Myocyte (in vitro differentiated cells): ENCODE measurements at places on chromosomes 2 and 18.
A peak's percentile ranks its signal among the peaks of the same experiment; 100 is the strongest.

DNA sequence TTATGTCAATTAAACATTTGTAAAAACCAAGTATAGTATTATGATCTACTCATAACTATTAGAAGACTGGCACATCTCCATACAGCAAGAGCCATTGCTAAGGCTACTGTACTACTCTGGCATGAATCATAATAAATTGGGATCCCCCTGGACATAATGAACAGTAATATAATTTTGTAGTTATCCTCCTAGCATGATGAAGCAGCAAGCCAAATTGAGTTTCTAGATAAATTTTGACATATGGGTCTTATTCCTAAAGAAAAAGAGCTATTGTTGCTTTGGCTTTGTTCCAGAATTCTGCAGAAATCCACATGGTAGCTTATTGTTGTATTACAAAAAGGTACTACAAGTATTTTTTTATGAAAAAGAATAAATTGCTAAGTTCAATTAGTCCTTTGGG is 204.3 kb downstream of the CAMKMT start:
- no peak for DNase-seq

DNA sequence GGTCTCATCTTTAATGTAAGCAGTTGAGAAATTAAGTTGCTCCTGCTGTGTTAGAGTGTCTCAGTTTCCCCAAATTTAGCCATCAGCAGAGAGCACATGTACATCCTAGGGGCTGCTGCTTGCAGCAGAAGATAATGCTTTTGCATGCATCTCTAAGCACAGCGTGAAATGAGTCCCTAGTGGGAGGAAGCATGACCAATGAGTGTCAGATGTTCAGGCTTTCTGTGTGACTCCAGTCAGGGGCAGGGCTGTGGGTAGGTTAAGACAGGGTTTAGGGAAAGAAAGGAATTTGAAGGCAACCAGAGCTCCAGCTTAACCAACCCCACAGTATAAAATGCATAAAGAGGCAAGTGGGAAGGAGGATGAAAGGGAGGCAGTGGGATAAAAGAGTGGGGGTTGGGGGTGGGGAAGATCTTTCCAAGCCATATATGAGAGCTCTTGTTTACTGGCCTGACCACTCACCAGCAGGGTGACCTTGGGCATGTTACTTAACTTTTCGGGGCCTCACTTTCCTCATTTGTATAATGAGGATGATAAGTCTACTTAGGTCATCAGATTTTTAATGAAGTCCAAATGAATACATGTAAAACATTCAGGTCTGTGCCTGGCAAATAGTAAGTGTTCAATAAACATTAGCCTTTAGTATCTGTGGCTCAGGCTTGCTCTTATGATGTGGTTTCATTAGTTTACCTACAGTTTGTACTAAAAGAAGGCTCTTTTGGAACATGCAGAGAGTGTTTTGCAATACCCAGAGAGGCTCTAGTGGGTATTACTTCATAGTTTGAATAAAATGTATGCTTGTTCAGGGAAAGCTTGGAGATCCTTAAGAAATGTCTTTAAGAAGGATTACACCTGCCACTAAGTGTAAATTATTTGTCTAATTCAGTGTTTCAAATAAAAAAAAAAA is 42.7 kb upstream of the PELI1 start:
- DNase-seq, result no peak

GRCh38 chr2:84450288-84451227 is 8.5 kb downstream of the SUCLG1 start:
- DNase-seq, result no peak

DNA sequence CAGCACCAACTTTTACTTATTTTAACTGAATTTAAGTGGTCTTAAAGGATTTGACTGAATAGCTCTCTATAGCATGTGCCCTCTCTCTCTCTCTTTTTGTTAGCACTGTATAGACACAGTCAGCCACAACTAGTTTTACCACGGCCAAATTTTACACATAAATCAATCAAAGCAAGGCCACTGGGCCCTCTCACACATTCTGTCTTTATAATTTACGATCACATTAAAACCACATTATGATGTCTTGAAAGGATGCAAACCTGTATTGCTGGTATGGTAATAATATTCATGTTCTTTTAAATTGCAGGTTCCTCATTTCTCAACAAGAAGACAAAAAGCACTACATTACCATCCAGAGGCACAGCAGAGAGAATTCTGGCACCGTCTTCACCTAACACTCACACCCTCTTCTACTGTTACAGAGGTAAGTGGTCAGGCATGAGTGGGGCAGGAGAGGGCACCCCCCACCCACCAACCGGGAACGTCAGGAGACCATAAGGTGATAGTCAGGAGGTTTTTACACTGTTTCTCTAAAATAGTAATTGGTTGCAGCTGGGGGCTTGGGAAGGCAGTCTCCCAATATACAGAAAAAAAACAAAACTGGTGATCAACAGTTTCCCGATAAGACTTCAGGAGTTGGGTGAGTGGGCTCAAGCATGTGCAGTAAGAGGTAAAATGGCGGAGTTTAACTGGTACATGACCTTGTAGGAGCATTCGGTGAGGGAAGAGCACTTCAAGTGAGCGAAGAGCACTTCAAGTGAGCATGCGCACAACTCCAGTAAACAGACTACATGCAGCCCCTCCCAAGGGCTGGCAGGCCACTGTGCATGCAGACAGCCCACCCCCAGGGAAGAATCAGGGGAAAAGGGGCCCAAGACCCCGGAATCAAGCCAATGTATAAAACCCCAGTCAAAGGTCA is 296.7 kb downstream of the PIEZO2 start:
- no peak for DNase-seq

DNA sequence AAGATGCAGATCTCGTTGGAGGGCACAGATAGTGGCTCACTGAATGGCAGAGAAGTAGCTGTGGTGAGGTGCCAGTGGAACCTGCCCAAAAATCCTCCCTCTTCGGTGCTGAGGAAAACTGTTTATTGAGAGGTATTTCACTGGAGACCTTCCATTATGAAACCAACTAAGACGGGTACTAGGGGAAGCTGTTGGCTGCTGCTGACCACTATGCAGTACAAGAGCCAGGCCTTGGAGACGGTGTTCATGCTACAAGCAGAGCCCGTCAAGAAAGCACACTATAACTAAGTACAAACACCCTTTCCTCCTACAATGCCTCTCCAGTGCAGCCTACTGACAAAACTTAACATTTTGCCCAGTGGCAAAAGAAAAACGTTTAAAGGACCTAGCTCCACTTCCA is 4.6 kb downstream of the ARL5A start:
- no peak for DNase-seq

DNA sequence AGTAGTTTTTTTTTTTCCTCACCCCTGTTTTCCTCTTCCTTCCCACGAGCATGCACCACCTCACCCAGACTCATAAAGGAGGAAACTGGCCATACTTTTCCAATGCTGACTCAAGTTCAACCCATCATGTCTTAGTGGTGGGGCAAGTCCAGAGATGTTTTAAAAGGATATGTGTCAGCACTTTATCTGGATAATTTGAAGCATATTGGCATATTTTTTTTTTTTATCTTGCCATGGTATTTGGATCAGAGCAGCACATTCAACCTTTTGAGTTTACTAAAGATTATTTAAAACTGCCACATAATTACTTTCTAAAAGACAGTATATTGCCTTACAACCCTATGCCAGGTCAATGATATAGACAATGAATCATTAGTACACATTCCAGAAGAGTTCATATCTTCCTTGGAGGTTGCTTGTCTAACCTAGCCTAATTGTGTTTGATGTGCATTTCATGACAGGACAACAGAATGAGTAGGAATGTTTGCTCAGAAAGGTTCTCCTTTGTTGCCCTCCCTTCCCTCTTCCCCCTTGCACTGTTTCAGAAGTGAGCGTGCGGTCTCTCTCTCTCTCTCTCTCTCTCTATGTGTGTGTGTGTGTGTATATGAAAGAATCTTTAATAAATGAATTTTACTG is 950.7 kb upstream of the FAM98A start:
- no peak for DNase-seq

GRCh38 chr2:216925636-216926366 is 65.9 kb upstream of the TNP1 start:
- DNase-seq, result no peak

- DNase-seq, result no peak
Measured at GRCh38 chr18:8847900-8848299, 142.5 kb downstream of the MTCL1 start.

GRCh38 chr2:175080479-175080878 is 75.3 kb upstream of the CHN1 start:
- DNase-seq, result no peak

DNA sequence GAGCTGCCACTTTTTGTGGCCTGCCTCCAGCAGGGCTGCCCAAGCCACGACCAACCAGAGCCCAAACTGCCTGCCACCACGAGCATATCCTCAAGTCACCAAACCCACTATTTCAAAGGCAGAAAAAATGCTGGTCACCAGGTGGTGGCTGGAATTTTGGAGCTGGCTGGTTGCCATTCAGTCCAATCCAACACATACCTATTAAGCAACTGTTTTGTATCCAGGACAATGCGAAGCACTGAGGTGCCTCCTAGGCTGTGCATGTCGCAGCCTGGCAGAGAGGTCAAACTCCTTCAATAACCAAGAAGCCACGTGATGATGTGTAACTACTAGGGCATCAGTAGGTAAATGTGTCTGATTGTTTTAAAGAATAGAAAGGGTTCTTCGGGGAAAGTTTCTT is 108.3 kb upstream of the PPP1CB start:
- no peak for DNase-seq

GRCh38 chr2:217650229-217650628 is 352.6 kb downstream of the TNS1 start:
- peak; percentile 10 for DNase-seq

- DNase-seq, result no peak
Measured at GRCh38 chr2:218558986-218559385, 9.2 kb downstream of the USP37 start.

- DNase-seq, result no peak
Measured at GRCh38 chr2:195507447-195508138, 149.4 kb upstream of the SLC39A10 start.

DNA sequence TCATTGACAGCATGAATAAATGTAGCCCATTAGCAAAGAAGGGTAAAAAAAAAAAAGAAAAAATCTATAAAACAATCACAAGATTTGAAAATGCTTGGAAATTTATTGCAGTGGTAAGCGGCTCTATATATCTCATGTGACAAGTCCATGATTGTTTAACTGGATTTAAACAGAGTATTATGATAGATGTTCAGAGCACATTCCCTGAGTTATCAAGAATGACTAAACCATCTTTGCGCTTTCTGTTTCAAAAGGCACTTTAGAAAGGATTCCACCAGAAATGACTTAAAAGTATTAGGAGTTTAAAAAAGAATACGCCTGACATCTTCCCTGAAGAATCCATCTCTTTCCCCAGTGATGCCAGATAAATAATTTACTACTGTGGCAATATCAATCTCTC is 409.5 kb upstream of the UBE2E3 start:
- DNase-seq, result no peak

DNA sequence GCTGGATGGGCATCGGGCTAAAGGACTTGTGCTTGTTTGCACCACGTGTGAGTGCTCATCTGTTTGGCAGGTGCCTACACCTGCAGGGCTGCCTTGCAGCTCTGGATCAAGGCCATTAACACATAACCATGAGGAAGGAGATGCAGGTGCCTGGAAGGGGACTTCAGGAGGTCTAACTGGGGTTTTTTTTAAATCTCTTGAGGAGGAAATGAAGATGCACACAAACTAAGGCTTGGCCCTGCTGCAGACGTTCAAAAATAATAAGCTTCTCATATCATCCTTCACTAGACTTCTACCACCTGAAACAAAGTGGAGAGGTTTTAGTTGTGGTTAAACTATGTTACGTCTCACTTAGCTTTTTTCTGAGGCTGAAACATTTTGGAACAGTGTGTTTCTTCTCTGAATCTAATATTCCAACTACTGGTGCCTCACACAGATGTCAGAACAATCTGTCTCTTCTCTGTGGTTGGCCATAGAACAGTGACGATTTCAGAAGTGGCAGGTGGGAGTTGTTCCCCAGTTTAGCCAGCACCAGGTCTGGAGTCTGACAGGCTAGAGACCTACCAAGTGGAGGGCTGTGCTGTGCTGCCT is 36.5 kb downstream of the BCL2L11 start:
- DNase-seq, result no peak

DNA sequence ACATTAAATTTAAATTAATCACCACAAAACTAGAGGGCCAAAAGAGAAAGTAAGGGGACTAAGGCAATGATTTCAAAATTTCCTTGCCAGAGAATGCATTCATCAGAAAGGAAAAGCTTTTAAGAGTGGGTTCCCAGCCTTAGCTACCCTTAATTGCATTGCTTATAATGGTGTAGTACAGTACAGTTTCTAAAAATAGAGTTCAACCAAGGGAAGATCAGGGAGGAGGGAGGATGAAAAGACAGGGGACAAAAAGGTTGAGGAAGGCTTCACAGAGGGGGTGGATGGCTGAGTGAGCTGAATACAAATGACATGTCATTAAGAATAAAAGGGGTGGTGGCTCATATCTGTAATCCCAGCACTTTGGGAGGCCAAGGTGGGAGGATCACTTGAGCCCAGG is 119.9 kb downstream of the RBMS1 start:
- DNase-seq, result no peak

DNA sequence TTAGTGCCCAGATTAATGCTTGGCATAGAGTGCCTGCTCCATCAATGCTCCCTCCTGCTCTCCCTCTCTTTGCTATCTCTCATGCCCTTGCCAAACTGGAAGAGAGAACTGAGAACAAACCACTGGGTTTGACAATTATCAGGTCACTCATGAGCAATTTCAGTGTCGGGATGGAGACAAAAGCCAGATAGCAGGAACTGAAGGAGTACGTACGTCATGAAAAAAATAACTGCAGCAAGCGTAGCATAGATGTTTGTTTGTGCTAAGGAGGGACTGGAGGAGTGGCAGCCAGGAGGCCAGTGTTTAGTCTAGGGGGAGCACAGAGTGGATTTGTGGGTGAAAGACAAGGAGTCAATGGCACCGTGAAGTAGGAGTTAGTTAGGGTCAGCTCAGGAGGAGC is 113.3 kb downstream of the POLE4 start:
- no peak for DNase-seq

GRCh38 chr2:140526575-140526974 is 1604.2 kb downstream of the LRP1B start:
- no peak for DNase-seq

GRCh38 chr2:47070920-47071824 is 83.9 kb downstream of the STPG4 start:
- DNase-seq, result peak; percentile 97

GRCh38 chr2:206266130-206267125 is 8.0 kb upstream of the ZDBF2 start:
- no peak for DNase-seq

GRCh38 chr18:72154926-72155325 is 389.2 kb downstream of the CBLN2 start:
- no peak for DNase-seq

- DNase-seq, result no peak
Measured at GRCh38 chr18:45270289-45270771, 344.9 kb upstream of the SLC14A2 start.

DNA sequence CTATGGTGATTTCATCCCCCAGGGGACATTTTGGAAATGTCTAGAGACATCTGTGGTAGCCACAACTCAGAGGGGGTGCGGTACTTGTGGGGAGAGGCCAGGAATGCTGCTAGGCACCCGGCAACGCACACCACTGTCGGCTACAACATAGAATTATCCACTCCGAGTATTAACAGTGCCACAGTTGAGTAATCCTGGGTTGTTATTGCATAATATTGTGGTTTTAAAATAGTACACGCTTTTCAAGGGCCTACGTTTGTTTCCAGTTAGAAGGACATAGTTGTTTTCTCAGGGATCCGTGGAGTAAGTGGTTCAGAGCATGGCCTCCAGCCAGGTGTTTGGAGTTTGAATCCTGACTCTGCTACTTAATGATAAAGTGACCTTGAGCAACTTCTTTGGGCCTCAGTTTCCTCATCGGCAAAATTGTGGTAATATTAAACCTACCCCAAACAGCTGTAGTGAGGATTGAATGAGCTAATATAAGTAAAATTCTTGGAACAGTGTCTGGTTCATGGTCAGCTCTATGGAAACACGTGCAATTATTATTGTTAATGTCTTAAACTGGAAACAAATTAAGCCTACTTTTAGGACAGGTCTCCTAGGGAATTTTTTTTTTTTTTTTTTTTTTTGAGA is 24.5 kb downstream of the CYP27A1 start:
- DNase-seq, result peak; percentile 99
